ENCODE measurements at places on chromosomes 1 and 21.

- no peak for DNase-seq
These were observed 3.0 kb upstream of the KCND3 start for GRCh38 chr1:111992476-111992875.

- no peak for DNase-seq
These were observed 99.0 kb downstream of the KCNK2 start for GRCh38 chr1:215181518-215181917.

DNA sequence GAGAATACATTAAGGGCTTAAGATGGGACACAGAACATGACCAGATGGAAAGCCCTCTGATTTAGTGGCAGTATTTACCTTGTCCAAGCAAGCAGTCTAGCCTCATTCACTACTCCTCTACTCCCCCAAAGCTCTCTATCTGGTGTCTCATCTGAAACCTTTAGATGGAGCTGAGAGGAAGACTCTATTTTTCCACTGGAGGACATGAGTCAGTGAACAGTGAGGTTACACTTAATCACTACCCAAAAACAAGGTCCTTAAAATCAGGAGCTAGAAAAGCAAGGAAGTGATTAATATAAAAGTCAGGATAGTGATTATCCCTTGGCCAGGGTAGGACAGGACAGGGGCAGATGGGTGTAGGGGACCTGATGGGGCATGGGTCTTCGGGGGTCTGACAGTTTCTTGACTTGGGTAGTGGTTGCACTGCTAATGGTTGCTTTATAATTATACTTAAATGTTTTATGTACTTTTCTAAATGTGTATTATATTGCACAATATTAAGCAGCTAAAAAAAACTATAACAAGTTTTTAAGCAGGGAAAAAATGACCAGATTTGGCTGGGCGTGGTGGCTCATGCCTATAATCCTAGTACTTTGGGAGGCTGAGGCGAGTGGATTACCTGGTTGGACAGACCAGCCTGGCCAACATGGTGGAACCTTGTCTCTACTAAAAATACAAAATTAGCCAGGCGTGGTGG lies 3.0 kb downstream of the PTPN22 start:
- no peak for DNase-seq

- no peak for DNase-seq
These were observed 9.7 kb downstream of the DNASE2B start for GRCh38 chr1:84407958-84408422.

- no peak for DNase-seq
These were observed 71.4 kb downstream of the MEGF6 start for GRCh38 chr1:3539707-3540425.

DNA sequence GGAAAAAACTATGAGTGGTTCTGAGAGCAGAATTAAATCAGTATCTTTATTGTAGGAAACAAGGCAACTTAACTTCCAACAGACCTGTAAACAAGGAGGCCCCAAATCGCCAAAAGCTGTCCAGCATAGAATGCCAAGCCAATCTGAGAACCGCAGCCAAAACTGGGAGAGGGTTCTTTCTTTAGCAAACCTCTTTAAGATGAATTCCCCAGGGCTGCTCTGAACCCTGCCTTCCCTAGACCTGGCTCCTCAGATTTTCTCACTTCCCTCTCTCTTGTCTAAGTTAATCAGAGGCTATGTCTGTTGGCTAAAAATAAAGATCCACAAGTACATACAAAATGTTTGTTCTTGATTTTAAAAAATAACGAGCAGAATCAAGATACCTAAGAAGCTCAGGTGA lies 141.4 kb downstream of the SMYD3 start:
- DNase-seq = no peak

DNA sequence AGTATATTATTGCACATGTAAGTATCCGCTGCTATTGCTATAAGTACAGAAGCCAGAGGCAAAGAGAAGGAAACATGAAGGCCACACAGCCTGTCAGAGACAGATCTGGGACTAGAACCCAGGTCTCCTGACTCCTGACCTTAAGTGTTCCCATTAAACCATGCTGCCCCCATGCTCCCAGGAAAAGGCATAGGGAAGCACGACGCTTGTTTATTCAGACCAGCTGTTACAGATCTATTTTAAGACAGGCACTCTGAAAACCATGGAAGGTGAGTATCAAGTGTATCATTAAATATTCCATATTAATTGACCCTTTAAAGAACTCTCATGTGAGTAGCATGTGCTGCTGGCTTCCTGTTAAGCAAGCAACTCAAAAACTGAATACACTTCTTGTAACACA lies 11.4 kb downstream of the VAV3 start:
- no peak for DNase-seq

DNA sequence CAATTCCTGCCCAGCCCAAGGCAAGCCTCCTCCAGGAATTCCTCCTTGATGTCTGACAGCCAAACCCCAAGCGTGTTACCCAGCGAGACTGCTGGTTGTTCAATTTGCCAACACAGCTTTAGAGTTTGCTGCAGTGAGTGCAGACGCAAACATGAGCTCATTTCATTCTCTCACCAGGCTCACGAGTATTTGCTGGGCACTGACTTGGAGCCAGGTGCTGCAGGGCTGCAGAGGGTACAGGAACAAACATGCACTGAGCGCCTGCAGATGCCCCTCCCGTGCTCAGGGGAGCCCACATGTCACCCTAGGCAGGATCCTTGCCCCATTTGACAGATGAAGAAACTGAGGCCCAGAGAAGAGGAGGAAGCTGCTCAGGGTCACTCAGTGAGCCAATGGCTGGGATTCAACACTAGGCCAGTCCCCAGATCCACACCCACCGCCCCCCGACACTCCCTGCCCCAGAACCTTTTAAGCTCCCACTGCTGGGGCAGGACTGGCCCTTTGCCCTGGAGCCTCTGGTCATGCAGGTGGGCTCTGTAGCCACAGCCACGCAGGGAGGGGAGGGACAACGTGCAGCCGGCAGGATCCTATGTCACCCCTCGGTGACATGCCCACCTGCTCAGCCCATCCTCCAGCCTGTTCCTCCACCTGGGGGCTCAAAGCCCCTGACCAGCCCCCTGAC lies 363.7 kb downstream of the MATN1 start:
- DNase-seq = no peak

DNA sequence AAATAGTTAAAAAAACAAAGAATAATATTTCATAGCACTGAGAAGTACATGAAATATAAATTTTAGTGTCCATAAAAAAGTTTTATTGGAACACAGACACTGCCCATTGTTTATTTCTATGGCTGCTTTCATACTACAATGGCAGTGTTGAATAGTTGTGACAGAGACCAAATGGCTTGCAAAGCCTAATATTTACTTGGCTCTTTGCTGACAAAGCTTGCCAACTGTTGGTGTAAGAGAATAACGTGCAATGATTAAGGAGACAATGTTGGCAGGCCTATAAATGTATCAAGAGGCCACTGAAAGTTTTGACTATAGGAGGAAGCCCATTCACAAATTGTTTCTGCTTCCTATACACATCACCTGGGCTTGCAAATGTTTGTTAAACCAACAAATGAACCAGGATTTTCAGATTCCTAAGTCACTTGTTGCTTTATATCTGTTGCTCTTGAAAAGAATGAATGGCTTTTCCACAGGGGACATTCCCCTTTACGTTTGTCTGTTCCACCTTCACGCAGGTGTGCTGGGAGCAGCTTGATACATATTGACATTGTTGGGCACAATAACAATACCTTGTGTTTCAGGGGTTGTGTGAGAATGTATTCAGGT lies 5.5 kb upstream of the ST6GALNAC3 start:
- no peak for DNase-seq

- DNase-seq = no peak
These were observed 27.3 kb downstream of the ABL2 start for GRCh38 chr1:179202161-179202560.

GRCh38 chr1:6317098-6317760 lies 56.3 kb upstream of the GPR153 start:
- no peak for DNase-seq

DNA sequence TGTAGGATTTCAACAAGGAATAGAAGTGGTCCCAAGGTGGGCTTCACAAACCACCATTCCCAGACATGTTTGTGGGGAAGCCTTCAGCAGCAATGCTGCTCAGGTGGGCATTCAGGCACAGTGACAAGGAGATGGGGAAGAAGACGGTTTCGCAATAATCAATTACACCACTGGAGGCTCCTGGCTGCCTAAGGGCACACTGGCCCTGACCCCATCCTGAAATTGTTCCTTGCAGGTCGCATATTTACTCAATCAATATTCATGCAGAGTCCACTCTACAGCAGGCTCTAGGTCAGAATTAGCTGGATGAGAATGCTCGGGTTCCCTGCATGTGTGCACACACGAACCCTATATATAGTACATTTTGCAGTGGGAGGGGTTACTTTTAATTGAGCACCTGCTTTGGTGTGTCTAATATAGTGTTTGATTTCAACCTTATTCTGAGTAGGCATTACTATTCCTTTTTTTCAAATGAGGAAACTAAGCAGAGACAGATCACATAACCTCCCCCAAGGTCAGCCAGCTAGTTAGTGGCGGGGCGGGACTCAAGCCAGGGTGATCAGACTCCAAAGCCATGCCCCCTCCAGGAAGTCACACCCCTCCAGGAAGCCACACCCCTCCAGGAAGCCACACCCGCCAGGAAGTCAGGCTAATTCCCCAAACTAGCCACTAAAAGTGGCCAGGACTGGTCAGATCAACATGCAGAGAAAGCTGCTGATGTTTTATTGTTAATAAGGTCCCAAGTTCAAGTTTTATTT lies 106.5 kb downstream of the HLCS start:
- no peak for DNase-seq

DNA sequence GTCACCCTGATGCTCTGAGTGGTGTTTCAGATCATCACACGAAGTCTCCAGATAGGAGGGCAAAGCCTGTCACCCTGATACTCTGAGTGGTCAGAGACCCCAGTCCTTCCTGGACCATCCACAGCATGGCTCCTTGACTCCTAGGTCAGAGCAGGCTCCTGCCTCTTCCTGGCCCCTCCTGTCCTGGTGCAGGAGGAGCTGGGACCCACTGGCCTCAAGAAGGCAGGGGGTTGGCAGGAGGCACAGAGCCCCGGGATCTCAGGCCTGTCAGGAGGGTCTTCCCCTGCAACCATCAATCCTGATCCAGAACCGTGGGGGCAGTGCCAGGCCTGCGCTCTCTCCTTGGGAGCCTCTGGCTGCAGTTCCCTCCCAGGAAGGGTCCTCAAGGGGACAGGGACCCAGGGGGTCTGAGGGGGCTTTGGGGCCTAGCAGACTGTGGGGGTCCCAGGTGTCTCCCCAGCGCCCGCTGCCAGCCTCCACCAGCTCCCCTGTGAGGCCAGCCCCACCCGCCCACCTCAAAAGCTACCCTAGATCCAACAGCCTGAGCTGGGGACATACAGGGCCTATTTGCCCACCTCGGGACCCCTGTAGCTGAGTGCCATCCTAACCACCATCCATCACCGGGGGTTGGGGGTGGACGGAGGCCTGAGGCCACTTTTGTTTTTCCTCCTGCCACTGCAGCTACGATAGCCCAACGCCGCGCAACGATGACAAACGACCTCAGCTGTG lies 27.5 kb downstream of the COL6A1 start:
- no peak for DNase-seq

DNA sequence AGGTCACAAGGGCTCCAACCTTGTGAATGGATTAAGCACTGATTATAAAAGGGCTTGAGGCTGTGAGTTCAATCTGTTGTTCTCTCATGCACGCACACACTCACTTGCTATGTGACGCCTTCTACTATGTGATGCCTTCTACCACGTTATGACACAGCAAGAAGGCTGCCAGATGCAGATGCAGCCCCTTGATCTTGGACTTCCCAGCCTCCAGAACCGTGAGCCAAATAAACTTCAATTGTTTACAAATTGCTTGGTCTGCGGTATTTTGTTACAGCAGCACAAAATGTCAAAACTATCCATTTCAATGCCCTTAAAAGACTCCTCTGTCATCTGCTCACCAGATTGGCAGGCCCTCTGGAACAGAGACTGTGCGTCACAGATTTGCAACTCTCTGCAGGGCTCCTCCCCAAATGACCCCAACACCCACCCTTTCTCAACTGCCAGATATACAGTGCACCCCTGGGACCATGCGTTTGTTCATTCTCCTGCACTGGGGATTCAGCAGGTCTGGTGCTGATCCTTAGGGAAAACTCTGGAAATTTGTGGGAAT lies 47.8 kb upstream of the KANK4 start:
- DNase-seq = no peak

- DNase-seq = no peak
These were observed 17.6 kb downstream of the NOS1AP start for GRCh38 chr1:162087111-162087510.

DNA sequence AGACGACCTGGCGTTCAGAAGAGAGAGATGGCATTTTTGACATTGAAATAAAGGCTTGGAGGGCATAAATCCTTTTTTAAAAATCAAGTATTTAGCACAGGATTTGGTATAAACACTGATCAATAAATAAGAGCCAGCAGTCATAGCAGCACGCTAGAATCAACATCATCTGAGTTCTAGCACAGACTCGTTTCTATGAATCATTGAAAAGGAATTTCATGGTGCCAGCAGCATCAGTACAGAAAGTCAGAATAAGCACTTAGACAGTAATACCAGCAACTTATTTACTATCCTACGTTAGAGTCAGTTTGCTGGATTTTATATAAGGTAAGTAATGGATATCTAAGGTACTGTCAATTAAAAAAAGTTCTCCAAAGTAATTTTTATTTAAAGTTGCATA lies 119.3 kb downstream of the HLCS start:
- peak; percentile 47 for DNase-seq

GRCh38 chr1:2382621-2383361 lies 8.6 kb downstream of the MORN1 start:
- no peak for DNase-seq

GRCh38 chr21:42873096-42873495 lies 6.2 kb downstream of the WDR4 start:
- DNase-seq = no peak

GRCh38 chr1:12518931-12519692 lies 98.9 kb downstream of the DHRS3 start:
- peak; percentile 57 for DNase-seq

DNA sequence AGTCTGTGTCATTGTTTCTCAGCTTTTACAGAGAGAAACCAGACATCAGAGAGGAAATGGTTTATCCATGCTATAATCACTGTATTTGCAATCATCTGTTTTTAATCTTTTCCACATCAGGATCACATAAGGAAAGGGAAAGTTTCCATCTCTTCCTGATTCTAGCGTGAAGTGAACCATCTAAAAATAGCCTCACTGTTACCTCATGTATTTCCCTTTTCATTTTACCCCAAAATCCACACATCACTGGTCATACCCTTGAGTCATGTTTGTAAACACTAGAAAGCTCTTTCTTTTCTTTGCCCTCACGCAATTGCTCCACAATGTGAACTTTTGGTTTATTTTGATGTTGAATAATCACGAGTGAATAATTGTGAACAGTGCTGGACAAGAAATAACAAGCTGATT lies 146.0 kb downstream of the PLA2G4A start:
- DNase-seq = no peak

Measured in urinary bladder (tissue), 4 donors.